Activated naive CD4-positive, alpha-beta T cell (primary cell): ENCODE measurements at places on chromosomes 1 and 21.

GRCh38 chr1:233081735-233082134, 131.3 kb downstream of the NTPCR start:
- no peak for DNase-seq

DNA sequence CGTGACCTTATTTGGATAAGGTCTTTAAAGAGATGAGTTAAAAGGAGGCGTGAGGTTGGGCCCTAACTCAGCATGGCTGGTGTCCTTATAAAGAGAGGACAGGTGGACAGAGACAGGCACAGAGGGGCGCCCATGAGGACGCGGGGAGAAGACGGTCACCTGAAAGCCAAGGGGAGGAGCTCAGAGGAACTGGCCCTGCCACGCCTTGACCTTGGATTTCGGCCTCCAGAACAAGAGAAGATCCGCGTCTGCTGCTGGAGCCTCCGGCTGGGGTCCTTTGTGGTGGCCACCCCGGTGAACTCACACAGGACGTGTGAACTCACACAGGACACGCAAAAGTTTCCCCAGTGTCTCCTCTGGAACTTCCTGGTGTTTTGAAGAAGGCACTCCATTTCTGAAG, 122.7 kb downstream of the SIK1 start:
- no peak for DNase-seq

DNA sequence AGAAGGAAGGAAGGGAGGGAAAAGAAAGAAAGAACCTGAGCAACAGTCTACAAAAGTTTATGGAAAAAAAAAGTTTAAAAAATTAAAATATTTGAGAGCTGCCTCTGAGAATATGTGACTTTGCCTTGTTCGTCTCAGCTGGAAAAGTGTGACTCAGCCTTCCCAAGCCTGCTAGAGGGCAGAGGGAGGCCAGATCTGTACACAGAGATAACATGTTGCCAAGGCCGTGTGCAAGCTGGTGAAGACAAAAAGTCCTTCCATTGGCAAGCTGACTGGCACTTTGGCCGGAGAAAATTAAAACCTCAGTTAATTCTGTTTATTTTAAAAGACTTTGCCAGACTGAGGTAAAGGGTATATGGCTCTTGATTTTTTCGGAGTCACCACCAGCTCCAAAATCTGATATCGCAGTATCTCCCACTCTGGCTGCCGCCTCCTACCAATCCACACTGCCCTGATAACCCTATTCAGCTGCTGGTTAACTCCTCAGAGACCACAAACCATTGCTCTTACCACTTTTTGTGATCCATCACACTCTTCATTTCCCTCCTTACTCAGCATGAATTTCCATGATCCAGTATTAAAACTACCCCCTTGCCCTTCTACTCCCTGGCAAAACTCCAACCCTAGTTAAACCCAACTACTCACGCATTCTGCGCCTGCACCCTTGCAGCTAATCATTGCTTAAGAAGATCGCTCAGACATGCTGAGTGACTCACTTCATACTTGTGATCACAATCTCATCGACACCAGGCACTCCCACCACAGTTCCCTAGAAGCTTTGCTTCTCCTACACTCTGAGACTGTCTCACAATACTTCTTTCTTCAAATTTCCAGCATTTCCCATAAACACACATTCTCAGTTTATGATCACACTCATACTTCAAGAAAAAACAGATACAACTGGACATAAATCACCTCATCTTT, 5.7 kb upstream of the PPP1R15B start:
- DNase-seq: no peak

- DNase-seq: no peak
Measured at GRCh38 chr1:6795661-6796060, 10.4 kb downstream of the CAMTA1 start.

DNA sequence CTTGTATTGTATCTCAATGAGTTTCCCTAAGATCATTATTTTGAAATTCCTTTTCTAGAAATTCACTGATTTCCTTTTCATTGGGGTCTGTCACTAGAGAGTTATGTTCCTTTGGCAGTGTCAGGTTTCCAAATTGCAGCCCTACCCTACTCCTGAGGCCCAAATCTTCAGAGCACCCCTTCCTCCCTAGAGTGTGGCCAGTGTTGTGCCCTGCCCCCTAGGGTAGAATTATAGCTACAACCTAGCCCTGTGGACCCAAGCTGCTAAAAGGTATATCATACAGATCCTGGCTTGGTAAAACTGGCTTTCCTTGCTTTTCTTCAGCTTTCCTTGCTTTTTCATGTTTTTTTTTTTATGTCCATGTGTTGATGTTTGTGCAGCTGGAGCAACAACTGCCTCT, 60.7 kb downstream of the DIPK1A start:
- no peak for DNase-seq

- DNase-seq: no peak
Measured at GRCh38 chr21:19850157-19850556, 1148.1 kb upstream of the NCAM2 start.

DNA sequence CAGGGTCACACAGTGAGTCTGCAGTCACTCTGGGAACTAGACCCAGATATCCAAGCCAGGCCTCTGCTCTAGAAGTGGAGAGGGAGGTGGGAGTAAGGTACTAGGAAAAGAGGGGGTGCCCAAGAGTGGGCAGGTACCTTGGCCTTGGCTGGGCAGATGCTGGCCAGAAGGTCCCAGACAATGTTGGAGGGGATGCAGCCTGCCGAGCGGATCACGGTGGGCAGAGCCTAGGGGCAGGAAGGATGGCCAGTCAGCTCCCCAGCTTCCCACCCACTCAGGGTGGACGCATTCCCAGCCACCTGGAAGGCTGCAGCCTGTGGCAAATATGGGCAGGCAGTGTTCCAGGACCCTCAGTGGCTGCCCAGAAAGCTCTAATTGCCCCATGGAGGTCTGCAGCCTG, 23.3 kb downstream of the SPOCD1 start:
- DNase-seq: no peak

GRCh38 chr1:115062542-115063004, 26.7 kb downstream of the TSPAN2 start:
- peak; percentile 89 for DNase-seq

DNA sequence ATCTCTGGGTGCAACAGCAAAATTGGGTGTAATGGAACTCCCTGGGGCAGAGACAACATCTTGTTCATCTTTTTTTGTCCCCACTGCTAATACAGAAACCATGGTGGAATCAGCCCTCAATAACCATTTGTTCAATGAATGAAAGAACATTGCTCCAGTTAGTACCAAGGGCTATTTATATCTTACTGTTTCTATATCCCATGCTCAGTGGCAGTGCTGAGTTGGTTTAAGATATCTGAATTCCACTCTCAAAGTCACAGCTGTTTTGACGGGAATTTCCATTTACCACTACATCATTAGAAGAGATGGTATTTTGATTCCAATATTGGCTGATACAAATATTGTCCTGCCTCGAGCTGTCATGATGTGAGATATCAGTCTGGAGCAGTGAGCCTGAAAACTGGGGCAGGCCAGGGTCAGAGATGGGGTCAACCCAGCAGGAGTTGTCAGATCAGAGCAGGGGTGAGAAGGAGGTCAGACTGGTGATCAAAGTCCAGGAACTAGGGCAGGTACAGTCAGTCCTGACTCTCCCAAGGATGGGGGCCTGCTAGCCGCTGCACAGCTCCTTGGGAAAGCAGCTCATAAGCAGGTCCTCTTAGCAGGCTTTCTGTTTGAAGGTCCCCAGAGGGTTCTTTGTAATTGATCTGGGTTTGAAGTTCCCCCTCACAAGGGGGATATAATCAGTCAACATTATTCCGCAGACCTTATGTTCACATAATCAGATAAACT, 5.8 kb upstream of the PHC2 start:
- no peak for DNase-seq

- DNase-seq: no peak
Measured at GRCh38 chr1:168408884-168409283, 128.2 kb downstream of the TBX19 start.

- no peak for DNase-seq
Measured at GRCh38 chr1:79561521-79561978, 555.0 kb upstream of the ADGRL4 start.

- DNase-seq: no peak
Measured at GRCh38 chr1:74368335-74368734, 133.1 kb downstream of the TNNI3K start.

- DNase-seq: no peak
Measured at GRCh38 chr1:39829791-39830533, 41.3 kb upstream of the BMP8B start.

DNA sequence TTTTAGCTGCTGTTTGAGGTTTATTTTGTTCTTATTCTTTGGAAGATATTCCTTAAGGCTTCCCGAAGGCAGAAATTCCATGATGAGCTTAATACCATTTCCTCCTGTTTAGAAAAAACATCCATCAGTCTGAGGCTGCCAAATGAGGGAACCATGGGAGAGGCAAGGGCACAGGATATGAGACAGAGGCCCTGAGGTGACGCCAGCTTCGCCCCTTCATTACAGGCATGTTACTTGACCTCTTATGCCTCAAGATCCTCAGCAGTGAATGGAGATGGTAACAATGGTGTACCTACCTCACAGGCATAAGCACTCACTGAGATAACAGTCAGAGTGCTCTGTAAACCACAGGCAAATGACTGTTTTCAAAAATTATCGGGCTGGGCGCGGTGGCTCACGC, 93.6 kb downstream of the RAVER2 start:
- no peak for DNase-seq

GRCh38 chr1:178483251-178483957, 13.4 kb downstream of the CLEC20A start:
- DNase-seq: no peak

DNA sequence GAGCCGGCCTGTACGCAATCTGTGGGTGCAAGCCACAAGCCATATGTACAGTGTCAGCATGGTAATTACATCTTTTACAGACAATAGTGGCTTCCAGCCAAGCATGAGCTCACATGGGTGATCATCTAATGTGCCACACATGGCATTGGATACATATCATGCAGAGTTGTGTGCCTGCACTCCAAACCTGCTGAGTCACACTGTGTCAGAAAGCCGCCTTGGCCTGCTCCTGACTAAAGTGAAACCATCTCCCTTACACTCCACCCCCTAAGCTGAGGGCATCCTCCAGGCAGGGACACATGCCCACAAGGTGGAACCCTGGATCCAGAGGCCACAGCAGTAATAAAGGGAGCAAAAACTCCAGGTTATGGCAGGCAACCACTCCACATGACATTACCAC, 72.5 kb downstream of the KCNT2 start:
- no peak for DNase-seq

- no peak for DNase-seq
Measured at GRCh38 chr1:28171246-28171645, 5.2 kb downstream of the PTAFR start.

DNA sequence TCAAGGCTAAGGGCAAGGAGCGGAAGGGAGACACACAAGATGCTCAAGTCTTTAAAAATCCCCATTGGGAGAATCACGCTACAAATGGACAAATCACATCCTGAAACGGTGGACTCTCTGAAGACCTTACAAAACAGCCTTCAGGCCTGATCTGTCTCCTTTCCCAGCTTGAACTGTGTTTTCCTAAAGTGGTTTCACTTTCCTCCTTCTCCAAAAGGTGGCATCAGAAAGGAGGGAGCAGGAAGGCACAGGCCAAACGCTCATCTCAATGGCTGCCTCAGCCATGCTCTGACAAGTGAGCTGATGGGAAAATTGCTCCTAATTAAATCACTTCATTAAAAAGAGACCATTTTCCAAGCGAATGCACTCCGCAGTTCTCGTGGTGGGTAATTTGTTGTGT, 47.7 kb downstream of the UTP25 start:
- DNase-seq: no peak

DNA sequence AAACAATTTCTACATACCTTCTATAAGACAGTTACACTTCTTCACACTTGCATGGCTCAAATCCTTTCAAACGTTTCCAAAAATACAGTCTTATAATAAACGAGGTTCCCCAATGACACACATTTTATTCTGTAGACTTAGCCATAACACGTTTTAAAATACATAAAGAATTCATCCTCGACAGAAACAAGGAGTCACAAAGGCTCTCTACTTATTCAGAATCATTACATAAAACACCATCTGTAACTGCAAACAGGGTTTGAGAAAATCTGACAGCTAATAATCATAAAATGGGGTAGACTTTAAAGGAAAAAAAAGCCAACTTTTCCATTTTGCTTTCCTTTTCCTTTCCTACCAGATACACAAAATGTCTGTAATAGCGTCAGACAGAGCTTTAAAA, 1.8 kb downstream of the PIK3R3 start:
- no peak for DNase-seq

DNA sequence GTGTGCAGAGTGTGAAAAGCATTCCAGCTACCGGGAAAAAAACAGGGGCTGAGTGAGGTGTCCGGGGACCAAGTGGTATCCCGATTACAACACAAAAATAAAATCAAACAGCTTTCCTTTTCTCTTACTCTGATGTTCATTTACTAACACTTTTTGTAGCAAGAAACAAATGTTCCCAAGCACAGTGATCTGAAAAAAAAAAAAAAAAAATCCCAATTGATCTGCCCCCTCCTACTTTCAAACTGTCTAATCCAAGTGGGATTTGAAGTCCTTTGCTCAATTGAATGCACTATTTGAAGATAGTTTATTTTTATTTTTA, 1.3 kb downstream of the BACE2 start:
- DNase-seq: no peak

- DNase-seq: no peak
Measured at GRCh38 chr1:53381790-53382401, 54.0 kb upstream of the LRP8 start.

GRCh38 chr1:13817906-13818305, 117.9 kb downstream of the PRDM2 start:
- no peak for DNase-seq

DNA sequence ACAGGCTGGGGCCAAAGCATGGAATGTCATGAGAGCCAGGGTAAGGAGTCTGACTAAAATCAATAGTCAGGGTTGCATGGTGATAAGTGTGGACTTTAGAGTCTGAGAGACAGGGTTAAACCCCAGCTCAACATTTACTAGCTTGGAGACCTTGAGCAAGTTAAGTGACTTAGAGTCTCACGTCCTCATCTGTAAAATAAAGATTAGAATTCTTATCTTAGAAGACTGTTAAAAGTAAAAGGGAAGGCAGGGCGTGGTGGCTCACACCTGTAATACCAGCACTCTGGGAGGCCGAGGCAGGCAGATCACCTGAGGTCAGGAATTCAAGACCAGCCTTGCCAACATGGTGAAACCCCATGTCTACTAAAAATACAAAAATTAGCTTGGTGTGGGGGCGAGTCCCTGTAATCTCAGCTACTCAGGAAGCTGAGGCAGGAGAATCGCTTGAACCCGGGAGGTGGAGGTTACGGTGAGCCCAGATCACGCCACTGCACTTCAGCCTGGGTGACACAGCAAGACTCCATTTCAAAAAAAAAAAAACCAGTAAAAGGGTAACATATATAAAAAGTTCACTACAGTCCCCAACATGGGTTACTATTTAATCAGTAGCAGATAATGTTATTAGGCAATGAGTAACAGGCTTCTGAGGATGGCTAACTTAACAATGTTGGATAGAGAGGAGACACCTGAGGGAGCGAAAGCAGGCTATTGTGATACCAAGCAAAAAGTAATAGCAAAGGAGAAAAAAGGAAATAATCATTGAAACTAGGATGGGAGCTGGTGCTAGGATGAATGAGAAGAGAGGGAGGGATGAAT, 20.8 kb downstream of the TMCO1 start:
- no peak for DNase-seq

GRCh38 chr1:114108751-114109255, 44.9 kb downstream of the SYT6 start:
- no peak for DNase-seq
